SK-N-DZ (cell line): ENCODE measurements at places on chromosomes 2 and 18.
A peak's percentile ranks its signal among the peaks of the same experiment; 100 is the strongest.

- no peak for DNase-seq
Measured at GRCh38 chr18:79507546-79508480, 112.1 kb downstream of the NFATC1 start.

DNA sequence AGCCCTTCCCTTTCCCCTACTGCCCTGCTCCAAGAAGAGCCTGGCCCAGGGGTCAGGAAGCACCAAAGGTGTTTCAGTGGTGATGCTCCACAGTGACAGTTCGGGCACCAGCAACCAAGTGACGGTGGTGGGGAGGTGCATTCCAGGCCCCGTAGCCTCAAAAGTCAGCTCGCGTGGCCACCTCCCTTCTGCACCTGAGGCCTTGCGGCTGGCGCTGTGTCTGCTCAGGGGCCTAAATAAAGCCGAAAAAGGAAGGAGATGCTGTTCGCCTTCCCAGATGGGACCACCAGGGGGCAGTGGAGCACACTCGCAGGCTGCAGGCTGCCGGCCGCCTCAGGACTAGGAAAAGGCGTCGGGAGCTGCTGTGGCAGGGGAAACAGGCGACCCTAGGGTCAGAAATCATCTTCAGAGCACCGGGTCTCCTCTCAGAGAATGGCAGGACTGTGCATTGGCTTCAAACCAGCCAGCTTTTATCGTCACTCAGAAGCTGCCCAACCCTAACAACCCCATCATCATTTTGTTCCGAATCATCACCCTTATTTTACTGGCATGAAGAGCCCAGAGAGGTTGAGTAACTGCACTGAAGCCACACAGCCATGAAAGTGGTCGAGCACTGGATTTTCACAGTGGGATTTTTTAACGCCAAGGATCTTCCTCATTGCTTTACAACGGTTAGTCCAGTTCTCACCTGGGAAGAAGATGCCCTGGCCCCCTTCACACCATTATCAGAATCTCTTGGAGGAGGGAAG lies 213.0 kb upstream of the CELF4 start:
- peak; percentile 82 for DNase-seq

DNA sequence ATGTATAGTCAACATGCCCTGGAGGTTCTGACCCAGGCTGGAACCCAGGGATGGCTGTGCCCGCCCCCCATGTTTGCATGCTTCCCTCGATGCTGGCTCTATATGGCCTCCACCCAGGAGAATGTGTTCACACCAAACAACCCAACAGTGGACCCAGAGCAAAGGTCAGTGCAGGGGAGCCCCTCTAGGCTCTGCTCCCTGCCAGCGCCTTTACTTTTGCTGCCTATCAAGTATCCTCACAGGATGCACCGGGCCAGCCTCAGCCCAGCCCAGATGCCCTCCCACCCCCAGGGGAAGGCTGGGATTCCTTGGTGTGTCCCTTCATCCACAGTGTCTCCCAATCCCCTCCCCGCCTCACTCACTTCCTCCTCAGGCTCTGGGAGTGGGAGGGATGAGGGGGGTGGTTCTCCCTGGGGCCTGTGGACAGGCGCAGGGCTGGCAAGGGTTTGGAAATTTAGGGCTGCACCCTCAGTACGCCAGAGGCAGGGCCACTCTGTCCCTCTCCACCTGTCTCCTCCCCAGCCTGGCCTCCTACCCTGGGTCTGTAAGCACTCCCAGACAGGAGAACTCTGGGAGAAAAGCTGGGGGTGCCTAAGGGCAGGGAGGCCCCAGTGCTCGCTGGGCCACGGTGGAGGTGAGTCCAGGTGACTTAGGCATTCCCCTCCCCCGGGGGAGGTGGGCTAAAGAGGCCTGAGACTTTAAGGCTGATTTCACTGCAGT lies 2.3 kb downstream of the ATP6V1B1 start:
- no peak for DNase-seq

GRCh38 chr2:241314226-241315092 lies 1.0 kb downstream of the HDLBP start:
- no peak for DNase-seq

DNA sequence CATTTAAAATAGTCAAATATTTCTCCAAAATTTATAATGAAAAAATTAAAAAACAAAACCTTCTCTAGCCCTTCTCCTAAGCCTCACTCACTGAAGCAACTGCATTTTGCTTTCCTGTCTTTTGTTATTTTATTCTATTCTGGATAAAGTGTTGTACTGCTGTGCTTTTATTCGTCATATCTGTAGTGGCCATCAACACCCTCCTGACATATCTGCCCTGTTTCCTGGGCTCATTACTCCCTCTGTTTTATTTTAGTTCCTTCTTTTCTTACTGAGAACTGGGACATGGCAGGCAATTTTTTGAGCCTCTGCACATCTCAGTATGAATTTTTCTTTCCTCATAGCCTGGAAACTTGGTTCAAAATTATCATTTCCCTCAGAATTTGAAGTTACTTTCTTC lies 224.2 kb downstream of the GULP1 start:
- DNase-seq = no peak

DNA sequence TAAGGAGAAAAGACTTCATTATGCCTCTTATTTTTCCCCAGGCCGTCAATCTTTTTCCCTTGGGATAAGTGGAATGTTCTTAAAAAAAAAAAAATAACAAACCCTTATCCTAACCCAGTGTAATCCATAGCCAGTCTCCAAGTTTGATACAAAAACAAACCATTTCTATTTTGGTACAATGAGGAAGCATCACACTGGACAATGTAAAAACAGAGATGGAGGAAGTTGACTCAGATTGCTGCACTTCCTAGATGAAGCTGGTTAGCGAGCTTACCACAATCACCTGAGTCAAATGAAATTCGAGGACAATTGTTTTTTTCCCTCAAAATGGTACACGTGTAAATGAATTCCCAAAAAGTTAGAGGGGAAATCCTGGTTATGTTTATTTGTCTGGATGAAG lies 259.7 kb downstream of the TCF4 start:
- DNase-seq = no peak

GRCh38 chr2:164187121-164187520 lies 434.2 kb downstream of the GRB14 start:
- DNase-seq = no peak

GRCh38 chr18:74819433-74820059 lies 221.9 kb downstream of the ZNF407 start:
- peak; percentile 33 for DNase-seq

DNA sequence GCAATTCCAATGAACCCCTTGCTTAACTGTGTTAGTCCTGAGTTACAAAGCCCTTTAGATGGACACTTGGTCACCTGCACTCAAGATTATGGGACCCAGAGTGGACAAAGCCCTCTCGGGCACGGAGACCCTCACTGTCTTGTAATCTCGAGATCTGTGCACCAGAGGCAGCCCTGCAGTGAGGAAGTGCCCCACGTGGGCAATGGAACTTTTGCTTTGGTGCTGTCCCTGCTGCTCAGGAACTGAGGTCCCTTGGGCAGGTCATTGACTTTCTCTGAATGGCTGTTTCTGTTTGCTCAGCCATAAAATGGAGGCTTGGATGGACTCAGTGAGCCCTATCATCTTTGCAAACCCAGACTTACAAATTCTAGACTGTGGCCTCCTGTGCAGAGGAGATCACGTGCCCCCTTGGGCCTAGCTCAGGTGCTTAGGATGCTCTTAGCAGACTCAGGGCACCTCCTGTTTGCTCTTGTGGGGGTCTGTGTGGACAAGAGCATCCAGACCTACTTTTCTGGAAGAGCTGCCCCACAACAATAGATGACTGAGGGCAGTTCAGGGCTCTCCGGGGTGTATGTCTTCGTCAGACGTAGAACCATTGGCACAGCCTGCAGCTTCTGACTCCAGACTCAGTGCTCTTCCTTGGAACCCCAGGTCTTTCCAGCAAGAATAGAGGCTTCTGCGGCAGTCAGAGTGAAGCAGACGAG lies 94.5 kb upstream of the HS6ST1 start:
- no peak for DNase-seq

DNA sequence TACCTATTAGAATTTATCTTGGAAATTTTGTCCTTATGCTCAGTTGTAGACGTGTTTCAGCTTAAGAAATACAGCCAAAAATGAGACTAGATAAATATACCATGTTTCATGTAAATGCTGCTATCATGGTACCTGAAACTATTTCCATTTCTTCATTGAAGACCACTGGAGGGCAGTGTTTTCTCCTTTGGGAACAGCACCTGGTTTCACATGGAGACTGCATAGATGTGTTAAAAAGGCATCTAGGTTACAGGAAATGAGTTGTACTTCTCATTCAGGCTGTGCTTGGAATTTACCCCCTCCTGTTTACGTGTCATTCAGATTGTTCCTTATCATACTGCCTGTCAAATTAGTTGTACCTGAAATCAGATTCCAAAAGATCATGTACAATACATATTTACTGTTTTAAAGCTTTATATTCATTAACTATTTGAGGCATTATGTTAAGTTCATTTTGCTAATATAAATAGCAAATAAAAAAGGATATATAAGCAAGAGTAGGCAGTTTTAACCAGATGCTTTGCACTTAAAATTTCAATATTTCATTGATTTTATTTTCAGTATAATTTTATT lies 57.3 kb upstream of the PSMD14 start:
- peak; percentile 61 for DNase-seq

DNA sequence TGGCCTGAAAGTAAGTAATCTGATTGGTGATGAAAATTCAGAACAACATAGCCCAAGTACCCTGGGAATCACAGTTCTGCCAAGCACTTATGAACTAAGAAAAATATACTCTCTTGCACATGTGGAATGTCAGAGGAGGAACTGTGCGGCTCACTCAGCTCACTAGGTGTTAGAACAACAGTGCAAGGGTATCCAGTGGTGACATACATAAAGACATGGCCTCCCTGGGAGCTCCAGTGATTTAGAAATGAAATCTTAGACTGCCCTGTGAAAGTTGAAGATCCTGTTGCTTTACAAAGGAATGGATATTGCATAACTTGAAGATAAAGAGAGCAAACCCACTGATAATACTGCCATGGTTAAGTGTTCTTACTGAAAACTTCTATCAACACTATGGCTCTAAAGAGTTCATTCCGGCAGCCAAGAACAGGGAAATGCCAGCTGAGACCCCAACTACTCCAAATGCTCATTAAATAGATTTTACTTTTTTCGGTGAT lies 246.2 kb downstream of the ARHGAP15 start:
- DNase-seq = no peak

GRCh38 chr18:72128649-72129048 lies 415.5 kb downstream of the CBLN2 start:
- DNase-seq = no peak

GRCh38 chr2:113203901-113204519 lies 30.2 kb downstream of the PSD4 start:
- DNase-seq = peak; percentile 39

DNA sequence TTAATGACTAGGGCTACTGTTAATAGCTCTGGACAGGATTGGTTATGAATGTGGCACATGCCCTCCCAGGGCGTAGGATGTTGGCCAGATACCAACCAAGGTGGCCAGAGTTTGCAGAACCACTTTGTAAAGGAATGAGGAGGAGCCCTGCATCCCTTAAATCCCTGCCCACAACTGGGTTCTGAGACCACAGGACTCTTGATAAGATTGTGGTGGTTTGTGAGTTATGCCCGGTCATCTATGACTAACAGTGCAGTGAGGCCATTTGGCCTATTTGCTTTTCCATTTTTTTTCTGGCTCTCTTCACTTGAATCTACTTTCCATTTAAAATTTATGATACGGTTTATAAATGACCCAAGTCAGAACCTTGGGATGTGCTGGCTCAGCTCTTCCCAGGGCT lies 294.5 kb downstream of the PRKCE start:
- DNase-seq = no peak

GRCh38 chr2:140354544-140354943 lies 1574.4 kb upstream of the NXPH2 start:
- DNase-seq = no peak
